T-cell (primary cell): ENCODE measurements at places on chromosomes 2 and 18. TPM values are rescaled to one million over a fixed set of nuclear protein-coding genes. Genes with fewer than 3 reads are reported as not detected.

NT5DC4 gene
- not detected for total RNA-seq

SP140 gene
- 67.9 TPM for total RNA-seq

UNC80 gene
- not detected for total RNA-seq

GRCh38 chr2:177254433-177255226 is 9.9 kb downstream of the NFE2L2 start:
- DNase-seq: no peak

GRCh38 chr18:60838677-60839076 is 466.1 kb upstream of the MC4R start:
- DNase-seq: no peak

DNA sequence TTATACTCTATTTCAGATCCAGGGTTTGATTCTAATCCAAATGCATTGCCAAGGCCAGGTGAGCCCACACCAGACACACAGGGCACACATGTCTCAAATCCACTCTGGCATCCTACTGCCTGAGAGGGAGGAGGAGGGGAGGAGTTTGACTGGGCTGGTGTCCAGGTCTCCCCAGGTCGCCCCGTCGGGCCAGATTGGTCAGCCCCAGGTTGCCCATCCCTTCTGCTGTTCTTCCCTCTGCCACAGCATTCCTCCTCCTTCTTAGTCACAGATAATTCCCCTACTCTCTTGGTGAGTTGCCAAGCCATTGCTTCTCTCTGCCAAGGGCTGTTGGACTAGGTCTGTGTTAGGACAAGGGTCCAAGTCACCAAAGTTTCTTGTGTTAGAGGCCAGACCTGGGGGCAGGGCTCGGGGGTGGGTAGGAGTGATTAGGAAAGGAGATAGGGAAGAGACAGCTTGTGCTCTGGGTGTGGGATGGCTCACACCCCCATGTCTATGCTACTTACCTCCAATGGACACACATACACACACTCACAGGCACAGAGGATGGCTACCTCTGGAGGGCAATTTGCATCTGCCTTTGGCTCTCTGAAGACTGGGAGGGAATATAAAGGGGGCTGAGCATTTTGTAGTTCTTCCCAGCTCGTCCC is 2.5 kb upstream of the EGR4 start:
- DNase-seq: no peak

DNA sequence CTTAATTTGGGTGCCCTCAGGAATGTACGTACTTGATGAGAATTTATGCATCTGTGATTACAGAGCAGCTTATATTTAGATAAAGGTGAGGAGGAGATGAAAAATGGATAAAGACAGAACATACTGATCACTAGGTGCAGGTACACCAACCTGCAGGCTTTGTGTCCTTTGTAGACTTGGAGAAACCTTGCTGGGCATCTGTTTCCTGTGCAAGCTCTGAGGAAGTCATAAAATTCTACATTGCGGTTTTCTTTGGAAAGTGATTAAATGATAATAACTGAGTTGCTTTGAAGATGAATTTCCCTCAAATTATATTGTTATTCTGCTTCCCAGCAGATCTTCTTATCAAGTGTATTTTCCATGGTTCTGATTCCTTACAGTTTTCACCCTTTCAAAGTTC is 7.7 kb downstream of the RAB27B start:
- no peak for DNase-seq

GRCh38 chr18:59957957-59958356 is 58.2 kb downstream of the PMAIP1 start:
- no peak for DNase-seq

- DNase-seq: no peak
Observed at GRCh38 chr2:71882949-71883472, 264.7 kb downstream of the CYP26B1 start.

DNA sequence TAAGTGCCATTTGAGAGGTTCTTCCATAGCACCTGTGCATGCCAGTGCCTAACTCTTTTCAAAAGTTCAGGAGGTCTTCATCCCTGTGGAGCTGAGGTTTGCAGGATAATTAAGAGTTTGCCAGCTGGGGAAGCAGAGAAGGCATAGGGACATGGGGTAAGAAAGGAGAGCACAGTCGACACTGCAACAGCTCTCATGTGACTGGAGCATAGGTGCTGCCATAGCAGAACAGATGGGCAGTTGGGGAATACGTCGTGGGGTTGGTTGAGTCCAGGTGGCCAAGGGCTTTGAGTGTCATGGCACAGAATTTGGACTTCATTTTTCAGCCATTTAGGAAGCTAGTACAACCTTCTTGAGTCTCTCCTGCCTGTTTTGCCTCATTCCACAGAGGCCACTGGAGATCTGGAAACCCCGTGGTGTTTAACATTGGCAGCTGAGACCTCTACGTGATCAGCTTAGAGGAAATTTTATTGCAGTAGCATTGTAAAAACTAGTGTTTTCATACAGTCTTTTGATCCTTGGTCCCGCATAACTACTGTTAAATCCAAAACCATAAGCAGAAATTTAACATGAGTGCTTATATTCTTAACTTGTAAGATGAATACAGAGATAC is 65.1 kb downstream of the CRIM1 start:
- no peak for DNase-seq

GRCh38 chr2:200961674-200962073 is 1.8 kb downstream of the ORC2 start:
- DNase-seq: no peak
